ENCODE measurements at places on chromosomes 6 and 20.

DNA sequence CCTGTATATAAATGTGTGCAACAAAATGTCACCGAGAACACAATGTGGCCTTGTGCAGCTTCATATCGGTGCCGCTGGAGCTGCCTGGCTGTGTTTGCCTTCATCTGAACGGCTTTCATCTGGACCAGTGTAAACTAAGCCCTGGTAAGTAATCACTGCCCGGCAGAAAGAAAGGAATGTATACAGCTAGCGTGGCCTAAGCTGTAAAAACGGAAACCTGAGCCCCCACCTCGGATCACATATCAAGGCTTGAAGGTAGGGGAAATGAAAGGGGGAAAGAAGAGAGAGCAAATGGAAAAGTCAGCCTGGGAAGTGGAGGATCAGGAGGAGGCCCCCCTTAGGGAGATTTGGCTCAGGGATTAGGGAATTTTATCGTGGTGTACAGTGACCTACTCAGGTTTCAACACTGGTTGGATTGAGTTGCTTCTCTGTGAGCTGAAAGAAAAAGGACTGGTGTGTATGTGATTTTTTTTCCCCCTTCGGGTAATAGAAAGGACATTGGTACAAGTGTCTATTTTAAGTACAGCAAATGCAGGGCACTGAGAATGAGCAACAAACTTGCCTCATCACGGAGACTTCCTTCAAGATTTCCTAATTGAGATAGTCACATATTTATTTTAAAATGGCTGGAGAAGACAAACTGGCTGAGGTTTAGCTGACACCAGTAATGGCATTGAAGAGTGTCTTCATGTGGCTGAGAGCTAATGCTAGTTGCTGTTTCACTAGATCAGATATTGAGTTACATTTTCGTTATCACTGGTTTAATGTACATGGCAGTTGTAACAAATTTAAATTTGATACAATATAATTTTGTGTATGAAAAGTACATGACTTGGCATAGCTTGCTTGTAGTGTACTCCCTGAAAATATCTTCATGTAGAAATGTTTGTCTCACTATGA is 3.5 kb downstream of the SOBP start:
- DNase-seq, result peak; percentile 16

DNA sequence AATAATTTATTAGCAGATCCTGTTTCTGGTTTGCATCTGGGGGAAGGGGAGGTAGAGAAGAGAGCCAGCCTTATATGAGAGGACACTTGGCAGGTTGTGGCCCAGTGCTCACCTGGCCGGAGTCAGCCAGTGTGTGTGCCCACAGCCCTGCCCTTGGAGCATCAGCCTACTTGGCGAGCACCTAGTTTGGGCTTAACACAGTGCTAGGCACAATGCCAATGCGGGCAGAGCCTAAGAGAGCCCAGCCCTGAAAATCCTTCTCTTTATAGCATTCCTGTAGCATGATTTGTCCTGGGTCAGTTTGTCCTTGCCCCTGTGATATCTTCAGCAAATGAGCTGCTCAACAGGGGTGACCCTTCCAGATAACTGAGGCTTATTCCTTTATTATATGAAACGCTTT is 73.0 kb downstream of the SLX4IP start:
- no peak for DNase-seq

DNA sequence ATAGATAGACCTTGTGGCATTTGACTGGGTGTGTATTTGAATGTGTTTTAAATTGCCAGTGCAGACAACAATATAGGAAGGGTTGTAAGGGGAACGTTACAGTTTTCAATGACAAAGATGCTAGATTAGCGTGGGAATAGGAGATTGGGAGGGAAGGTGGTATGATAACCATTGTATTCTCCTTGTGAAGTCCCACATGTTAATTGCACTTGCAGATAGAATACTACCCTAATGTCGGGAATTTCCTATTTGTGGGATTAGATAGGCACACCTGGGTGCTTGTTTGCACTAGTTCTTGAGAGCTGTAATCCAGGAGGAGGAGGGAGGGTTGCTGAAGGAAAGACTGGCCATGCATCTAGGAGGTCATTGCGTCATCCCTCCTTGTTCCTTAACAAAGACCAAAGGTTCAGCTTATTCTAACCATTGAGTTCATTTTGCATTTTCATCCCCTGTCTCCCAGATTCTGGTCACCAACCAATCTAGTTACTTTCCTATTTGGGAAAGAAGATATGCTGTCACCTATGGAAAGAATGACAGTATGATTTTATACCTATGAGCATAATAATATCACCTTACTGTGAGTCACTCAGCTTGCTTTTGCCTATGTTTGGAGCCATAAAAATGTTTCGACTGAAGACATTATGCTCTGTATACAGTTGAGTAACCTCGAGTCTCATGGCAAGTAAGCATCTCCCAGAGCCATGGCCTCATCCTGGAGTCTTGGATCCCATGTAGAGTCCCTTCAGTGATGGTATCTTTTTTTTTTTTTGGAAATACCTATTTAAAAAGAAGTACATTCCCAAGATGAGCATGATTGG is 201.5 kb downstream of the DTNBP1 start:
- no peak for DNase-seq

- peak; percentile 39 for DNase-seq
Observed at GRCh38 chr6:19303383-19303782, 533.8 kb upstream of the ID4 start.

DNA sequence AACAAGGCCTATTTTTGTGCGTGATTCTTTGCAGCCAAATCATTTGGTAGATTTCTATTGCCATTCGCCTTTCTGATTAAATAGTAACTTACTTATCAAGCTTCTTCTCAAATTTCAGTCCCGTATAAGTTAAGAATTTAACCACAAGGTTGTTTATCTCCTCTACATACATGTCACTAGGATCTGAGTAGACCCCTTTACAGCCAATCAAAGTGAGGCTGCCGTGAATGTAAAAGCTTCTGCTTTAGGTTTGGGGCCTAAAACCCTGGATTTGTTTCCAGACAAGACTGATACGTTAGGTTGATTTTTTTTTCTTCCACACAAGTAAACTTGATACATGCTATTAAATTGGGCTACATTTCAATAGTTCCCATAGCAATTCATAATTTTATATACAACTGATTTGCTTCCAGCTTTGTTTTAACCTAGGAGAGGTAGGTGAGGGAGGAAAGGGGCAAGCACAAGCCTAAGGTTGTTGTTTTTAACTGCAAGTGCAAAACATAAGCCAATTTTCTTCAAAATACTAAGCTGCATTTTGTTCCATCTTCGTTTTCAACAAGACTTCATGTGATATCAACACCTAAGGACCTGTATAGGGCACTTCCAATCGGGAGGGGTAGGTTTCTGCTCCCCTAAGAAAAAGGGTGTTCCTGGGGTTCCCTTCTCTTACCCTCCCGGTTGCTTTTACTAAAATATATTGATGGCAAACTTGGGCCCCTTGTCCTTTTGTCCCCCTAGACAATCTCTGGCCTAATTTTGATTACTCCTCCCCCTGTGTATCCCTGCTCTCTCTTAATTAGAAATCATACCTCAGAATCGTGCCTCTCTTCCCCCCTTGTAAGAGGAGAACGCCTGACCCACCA is 1.7 kb downstream of the RANBP9 start:
- DNase-seq, result peak; percentile 36

- peak; percentile 75 for DNase-seq
Observed at GRCh38 chr6:139868576-139868975, 494.1 kb upstream of the CITED2 start.

DNA sequence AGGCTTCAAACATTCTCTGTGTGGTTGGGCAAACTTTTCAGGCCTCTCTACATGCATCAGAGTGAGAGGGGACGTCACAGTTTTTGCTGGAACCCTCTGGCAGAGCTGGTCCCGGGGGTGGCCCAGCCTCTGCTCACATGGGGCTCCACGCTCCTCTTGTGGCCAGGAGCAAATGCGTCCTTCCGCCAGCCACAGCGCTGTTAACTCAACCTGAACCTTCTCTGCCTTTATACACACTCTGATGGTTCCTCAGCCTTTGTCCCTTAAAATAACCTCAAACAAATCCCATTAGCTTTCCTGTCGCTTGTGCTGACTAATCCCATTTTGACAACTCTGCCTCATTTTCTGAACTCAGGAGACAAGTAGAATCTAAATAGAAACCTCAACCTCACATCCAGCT is 39.4 kb upstream of the TGM6 start:
- no peak for DNase-seq

GRCh38 chr6:136921381-136921935 is 643 bp upstream of the SLC35D3 start:
- no peak for DNase-seq

DNA sequence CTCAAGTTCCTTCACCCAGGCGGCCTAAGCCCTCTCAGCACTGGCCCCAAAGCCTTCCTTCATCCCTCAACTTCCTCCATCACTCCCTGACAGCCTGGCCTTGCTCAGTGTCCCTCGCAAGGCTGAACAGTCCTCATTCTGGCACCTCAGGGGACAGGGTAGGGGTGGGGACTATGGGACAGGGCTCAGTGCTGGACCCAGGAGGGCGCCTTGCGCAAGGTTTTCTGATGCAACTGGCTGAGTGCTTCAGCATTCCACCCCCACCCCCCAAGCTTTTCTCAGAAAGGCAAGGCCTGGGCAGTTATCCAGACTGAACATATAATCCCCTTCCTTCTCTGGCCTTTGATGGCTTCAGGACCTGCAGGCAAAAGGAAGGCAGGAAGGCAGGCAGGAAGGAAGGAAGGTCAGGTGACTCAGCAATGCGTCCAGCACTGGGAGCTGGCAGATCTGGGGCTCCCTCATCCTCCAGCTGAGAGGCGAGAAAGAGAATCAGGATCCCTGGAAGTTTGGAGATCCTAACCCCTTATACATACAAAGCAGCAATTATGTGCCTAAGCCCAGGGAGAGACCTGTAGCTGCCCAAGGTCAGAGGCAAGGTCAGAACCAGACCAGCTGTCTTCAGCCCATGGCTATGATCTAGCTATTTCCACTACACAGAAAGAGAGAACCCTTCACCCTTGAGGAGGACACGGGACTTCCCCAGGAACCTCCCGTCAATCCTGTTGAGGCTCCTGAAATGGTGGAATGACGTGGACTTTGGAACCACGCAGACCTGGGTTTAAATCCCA is 8.6 kb upstream of the TRIB3 start:
- DNase-seq, result peak; percentile 91

DNA sequence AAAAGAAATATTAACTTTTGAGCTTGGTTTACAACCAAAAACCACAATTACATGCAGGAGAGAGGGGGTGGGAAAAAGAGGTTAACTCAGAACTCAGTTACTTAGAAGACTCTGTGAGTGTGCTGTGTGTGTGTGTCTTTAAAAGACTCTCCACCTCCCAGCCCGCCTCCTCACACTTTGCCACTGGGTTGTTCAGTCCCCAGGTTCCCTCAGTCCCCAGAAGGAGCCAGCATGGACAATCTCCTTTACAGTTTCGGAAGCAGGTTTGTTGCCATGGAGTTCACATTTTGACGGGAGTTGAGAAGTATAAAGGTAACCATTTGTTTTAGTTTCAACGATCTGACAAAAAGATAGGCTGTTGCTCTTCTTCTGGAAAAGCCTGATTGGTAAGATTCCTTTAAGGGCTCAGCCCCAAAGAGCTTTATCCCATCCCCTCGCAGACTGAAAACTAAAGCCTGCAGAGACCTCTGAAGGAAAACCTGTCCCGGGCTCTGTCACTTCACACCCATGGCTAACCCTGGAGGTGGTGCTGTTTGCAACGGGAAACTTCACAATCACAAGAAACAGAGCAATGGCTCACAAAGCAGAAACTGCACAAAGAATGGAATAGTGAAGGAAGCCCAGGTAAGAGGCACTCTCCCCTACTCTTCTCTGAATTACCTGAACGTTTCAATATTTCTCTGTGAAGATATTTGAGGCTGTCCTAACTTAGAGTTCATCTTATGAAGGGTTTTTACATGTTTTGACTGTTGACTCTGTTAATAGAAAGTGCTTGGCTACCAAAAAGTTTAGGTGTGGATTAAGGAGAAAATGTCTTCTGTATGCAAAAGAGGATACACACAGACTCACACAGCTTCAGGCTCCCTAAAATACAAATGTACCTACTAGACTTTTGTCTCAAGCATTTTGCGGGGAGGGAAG is at the start of gene SPTLC3:
Gene SPTLC3 (plus strand): TSS at position 212 of the 921 bp plus-strand sequence. CDS start 296 bp downstream, at position 508.
- peak; percentile 97 for DNase-seq

GRCh38 chr20:10854976-10855375 is 181.2 kb upstream of the JAG1 start:
- no peak for DNase-seq

DNA sequence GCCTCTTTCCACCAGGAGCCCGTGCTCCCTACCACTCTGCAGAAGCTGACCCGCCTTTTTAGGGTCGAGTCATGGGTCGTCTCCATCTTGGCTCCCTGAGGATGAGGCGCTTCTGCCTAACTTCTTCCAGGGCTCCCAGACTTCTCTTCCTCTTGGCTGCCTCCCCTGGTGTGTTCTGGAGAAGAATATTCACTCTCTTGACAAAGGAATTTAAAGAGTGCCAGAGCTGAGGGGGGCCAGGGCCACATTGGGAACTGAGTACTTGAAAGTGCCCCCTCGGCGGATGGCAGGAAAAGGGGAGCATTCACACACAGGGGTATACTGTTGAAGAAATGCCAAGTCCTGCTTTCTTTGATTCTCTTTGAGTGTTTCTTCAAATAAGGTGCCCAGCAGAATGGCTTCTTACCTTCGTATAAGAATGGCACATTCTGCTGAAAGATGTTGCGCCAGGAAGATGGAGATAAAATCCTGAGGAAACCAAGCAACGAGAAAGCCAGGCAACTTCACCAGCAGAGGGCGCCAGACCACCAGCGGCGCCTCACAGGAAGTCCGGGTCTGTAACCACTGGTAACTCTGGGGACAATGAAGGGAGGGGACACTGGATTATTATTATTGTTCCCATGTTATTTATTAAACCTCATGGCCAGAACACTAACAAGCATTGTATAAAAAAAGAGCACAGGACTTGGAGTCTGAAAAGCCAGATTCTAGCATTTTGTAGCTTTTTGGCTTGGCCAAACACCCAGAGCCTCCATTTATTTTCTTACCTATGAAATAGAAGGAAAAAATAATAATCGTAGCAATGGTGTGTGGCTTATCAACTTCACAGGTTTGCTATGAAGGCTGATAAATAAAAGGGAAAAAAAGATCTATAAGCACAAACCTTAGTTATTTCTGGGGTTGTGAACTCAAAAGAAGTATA is 176.7 kb downstream of the HACE1 start:
- peak; percentile 43 for DNase-seq

DNA sequence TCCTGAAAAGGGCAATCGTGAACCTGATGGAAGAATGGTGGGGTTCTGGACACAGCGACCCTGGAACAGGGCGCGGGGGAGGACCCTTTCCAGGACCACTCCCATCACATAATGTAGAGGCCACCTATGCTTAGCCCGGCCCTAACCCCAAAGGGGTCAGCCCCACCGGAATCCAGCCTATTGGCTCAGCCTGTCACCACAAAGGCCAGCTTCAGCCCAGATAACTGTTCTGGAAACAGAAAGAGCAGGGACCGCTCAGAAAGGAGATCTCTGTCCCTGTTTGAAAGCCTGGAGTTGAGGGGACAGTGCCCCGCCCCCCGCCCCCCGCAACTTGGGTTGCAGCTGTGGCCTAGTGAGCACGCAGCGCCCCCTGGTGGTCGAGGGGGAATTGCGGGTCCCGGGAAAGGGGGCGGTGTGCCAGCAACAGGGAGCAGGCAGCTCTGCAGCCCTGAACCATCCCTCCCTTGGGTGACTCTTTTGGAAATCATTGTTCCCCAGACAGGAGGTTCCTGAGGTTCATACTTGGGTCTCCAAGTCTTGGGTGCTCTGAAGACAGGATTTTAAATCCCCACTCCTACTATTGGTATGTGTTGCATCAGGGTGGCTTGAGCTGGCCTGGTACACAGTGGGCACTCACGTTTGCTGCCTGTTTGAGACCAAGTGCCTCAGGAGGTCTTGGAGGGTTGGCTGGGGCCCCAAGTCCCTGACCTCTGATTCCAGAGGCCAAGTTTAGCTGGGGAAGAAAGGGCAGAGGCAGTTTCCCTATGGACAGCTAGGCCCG is 1.5 kb downstream of the SIGLEC1 start:
- no peak for DNase-seq

All from renal cortical epithelial cell (primary cell).